ENCODE measurements at places on chromosomes 16 and 17. TPM values are rescaled to one million over a fixed set of nuclear protein-coding genes. Genes with fewer than 3 reads are reported as not detected.
A peak's percentile ranks its signal among the peaks of the same experiment; 100 is the strongest.

NPIPA3 gene
- 3.3 TPM for total RNA-seq

WNT9B gene
- not detected for total RNA-seq

ELAC2 gene
- total RNA-seq: 67.1 TPM

PMP22 gene
- 0.44 TPM for total RNA-seq

TK1 gene
- 8.5 TPM for total RNA-seq

KLHL36 gene
- 38.4 TPM for total RNA-seq

NCBP3 gene
- 52.5 TPM for total RNA-seq

C1QL1 gene
- total RNA-seq: 0.96 TPM

FOXO3B gene
- 3.7 TPM for total RNA-seq

PPM1E gene
- total RNA-seq: 0.54 TPM

DNA sequence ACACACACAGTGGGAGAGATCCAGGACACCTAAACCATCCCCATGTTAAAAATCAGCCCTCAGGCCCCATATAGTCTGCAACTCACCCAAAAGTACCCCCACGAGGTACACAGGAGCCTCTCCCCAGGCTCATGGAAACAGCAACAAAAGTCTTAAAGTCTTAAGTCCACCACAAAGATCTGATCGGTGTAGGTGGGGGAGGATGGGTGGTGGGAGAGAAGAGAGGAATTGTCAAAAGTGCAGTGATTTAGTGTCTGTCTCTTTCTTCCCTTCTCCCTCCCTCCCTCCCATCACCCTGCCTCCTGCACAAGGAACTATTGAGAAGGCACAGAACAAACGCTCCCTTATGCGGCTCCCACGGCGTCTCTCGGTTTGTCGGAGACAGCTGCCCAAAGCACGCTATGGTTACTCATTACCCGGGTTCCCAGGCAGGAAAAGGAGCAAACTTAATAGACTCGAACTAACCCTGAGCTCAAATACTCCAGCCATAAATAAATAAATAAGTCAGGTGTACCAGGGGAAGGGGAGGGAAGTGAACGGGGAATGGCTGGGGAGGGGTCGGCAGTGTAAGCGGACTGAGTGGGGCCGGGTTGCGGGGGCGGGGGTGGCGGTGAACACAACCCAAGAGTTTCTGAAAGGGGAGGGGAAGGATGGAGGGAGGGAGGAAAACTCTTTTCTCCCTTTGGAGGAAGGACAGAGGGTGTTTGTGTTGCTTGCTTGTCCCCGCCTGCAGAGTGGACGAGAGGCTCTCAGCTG lies 477.4 kb downstream of the SLC39A11 start:
- no peak for DNase-seq

- no peak for DNase-seq
Observed at GRCh38 chr16:29806099-29806579, at the start of gene MAZ. Gene MAZ, plus strand, starts transcription at chr16:29806529. Its CDS starts 173 bp downstream, at chr16:29806702.

GRCh38 chr17:61536422-61536955 lies 54.5 kb downstream of the NACA2 start:
- no peak for DNase-seq

DNA sequence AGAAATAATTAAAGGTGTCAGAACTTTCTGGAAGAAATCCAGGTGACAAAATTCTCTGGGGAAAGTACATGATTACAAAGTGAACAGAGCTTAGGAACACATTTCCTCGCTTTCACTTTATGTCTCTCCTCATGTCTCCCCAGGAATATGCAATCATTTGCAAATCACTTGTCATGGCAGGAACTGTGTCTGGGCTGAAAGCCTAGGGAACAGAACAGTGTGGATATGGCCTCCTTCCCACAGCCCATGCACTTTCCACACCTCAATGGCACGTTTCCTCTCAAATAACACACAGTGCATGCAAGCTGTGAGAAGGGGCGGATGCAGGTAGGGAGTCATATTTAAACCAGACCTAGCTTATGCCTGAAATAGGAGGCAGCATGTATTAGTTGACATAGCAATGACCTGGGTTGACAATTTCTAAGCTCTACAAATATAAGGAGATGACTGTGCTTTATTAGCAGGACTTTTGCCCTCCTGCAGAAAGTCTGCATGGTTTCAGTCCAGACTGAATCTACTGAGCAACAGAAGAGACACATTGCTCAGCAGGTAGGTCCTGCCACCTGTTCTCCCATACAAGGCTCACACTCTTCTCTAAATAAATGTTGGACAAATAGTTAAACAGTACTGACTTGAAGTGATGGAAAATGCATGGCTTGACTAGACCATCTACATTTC lies 236.0 kb upstream of the ELAC2 start:
- no peak for DNase-seq

GRCh38 chr17:42917236-42917603 lies 16.6 kb downstream of the G6PC1 start:
- DNase-seq: no peak

DNA sequence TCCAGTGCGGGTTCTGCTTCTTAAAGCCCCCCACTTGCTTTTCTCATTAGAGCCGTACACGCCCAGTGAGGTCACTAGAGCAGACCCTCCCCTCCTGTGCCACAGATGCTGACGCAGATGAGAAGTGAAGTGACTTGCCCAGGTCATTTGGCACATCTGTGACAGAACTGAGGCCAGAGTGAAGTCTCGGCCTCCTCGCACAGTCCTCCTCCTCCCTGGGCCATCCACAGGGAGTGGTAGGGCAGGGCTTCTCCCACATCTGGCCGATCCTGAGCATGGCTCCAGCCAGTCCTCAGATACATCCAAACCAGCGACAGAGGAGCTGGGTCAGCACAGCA lies 15.3 kb upstream of the TBX2 start:
- no peak for DNase-seq

GRCh38 chr16:15597822-15598647 lies 44.9 kb downstream of the MARF1 start:
- no peak for DNase-seq

GRCh38 chr17:327296-327695 lies 25.3 kb downstream of the RPH3AL start:
- no peak for DNase-seq

- DNase-seq: peak; percentile 64
Observed at GRCh38 chr16:21600031-21600773, 825 bp downstream of the METTL9 start.

GRCh38 chr17:72432881-72433280 lies 312.1 kb downstream of the SOX9 start:
- DNase-seq: no peak

DNA sequence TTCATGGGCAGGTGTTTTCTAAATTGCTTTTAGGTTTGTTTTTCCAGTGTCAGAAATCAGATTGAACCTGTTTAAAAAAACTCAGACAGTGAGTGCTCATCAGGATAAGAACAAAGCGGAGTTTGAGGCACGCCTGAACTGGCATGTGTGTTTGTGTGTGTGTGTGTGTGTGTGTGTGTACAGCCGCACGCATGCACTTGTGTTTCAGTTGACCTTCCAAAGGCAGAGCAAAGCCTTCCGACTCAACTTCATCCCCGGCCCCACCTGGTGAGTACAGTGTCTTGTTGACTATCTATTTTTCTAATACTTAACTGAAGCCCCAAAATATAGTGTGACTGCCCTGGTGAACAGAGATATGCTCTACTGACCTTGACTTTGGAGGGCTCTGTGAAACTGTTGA lies 225.1 kb downstream of the IRX3 start:
- no peak for DNase-seq

GRCh38 chr17:3911271-3912053 lies 4.8 kb downstream of the P2RX1 start:
- no peak for DNase-seq

DNA sequence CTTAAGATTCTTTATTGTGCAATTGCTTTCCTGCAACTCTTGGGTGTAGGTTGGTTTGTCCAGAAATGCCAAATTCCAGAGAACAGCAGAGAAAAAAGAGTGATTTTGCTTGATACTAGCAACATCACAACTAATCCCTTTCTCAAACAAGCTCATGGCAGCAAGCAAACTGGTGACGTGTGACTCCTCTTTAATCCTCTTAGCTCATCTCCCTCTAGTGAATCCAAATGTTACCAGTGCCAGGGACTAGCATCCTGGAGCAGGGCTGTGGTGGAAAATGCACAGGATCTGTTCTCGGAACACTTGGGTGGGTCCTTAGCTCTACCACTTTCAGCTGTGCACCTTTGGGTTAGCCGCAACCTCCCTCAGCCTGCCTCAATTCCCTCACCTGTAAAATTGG lies 204.0 kb upstream of the CCL2 start:
- no peak for DNase-seq

- DNase-seq: no peak
Observed at GRCh38 chr16:47721006-47721637, 260.0 kb downstream of the PHKB start.

GRCh38 chr16:78926723-78927210 lies 673.8 kb downstream of the MAF start:
- no peak for DNase-seq

DNA sequence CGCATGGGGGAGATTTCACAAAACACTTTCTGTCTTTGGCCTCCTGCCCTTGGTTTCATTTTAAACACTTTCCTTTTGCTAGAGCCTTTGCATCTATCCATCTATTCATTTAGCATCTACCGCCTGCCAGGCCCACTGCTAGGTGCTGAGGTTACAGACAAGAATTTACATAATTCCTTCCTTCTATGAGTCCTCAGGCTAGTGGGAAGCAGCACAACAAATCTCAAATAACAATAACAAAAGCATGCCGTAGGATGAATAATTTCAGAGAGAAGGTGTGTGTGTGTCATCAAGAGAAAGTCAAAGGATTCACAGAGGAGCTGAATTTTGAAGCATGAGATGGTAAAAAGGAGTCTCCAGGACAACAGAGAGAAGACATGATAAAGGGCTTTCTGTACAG lies 6.1 kb upstream of the SLC46A1 start:
- no peak for DNase-seq

DNA sequence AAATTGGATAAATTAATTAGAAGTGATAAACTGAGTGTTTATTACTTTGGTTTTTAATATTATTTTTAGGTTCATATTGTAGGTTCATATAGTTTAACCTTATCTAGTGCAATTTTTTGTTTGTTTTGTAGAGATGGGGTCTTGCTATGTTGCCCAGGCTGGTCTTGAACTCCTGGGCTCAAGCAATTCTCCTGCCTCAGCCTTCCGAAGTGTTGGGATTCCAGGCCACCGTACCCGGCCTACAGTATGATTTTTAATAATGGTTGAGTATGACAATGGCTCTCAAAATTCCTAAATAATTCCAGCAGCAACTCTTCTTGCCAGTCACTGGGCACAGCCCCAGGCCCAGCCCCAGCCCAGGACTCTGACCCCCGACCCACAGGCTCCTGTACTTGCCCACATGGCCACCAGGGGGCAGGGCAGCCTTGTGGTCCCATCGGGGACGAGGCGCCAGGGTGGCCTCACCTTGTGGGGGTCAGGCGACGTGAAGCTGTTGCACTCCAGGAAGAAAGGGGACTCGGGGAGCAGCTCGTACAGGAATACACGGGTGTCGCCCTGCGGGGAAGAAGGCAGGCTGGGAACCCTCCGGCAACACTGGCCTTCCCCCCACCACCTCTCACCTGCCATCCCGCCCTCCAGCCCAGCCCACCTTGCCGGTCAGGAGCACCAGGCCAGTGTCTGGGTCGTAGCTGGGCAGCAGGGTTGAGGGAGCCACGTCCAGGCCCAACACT lies 7.9 kb upstream of the PAM16 start:
- peak; percentile 48 for DNase-seq

DNA sequence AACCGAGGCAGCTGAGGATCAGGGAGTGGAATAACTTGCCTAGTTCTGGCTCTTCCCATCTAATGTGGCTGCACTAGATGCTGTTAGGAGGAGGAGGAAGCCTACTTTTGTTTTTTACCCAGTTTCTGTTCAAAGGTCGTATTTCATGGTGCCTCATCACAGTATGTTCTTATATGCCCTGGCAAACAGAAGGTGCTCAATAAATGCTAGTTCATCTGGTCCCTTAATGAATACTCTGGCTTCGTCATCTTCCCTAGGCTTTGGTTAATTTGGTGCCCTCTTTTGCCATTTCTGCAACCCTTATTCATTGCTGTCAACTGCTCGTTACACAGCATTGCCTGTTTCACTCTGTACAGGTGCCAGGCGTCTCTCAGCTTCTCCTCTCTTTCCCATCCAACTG lies 151.7 kb downstream of the WWOX start:
- no peak for DNase-seq

GRCh38 chr16:29650771-29651170 lies 12.3 kb upstream of the SPN start:
- DNase-seq: no peak

DNA sequence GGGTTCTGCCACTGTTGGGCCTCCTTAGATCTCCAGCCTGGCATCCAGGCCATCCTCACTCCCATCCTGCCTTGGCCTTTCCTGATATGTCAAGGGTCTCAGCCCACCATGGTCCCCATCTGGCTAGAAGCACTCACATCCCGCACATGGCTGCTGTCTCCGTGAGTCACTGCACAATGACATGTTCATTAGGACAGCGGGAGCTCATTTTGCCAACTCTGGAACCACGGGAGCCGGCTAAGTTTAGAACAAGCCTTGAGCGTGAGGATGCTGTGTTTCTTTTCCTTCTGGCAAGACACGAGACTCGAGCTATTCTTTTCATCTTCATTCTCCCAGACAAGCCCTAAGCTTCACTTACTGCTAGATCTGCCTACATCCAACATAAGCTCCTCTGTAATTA lies 65.7 kb upstream of the KSR1 start:
- DNase-seq: no peak

DNA sequence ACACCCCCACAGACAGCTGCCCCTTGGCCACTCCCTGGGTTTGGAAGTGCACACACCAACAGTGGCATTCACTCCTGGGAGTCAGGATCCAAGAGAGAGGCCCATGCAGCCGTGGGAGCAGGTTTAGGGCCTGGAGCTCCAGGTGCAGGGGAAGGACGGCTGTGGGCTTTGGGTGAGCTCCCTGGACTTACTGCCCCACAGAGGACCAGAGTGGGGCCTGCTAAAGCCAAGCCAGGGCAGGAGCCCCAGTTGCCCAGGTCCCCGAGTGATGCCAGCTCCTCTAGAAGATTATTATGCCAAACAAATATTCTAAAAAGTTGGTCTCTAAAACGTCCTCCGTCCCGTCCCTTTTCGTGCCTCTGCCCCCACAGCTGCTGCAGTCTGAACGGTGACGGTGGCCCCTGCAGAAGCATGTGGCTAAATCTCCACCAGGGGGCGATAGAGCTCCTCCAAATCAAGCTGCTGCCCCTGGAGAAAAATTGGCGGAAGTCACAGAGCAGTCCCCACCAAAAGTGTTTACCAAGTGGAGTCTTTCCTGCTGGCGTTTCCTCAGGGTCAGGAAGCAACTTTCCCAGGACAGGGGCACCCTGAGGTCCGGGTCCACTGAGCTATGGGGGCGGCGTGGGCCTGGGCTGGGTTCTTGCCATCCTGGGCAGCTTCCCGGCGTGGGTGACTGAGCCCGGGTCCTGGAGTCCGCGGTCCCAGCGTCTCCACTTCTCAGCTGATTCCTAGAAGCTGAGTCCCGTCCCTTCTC lies 4.2 kb downstream of the ARMC7 start:
- peak; percentile 87 for DNase-seq

- no peak for DNase-seq
Observed at GRCh38 chr16:88734361-88734728, 28.0 kb downstream of the CTU2 start.

GRCh38 chr17:51507444-51507843 lies 247.1 kb downstream of the UTP18 start:
- no peak for DNase-seq

DNA sequence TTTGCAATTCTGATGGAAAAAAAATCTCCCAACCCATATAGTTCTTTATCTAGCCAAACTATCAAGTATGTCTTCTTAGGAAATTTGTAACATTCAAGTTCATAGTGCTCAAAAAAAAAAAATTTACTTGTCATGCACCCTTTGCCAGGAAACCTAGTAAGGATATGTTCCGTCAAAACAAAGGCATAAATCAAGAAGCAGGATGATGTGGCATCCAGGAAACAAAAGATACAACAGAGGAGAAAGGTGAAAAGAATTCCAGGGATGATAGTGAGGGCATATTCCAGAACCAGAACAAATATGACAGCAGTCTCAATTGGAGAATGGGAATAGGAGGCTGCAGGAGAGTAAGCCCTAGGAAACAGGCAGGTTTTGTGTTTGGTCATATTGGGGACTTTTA lies 104.6 kb downstream of the SPAG9 start:
- DNase-seq: no peak
